ENCODE measurements at places on chromosomes 11 and 22.

DNA sequence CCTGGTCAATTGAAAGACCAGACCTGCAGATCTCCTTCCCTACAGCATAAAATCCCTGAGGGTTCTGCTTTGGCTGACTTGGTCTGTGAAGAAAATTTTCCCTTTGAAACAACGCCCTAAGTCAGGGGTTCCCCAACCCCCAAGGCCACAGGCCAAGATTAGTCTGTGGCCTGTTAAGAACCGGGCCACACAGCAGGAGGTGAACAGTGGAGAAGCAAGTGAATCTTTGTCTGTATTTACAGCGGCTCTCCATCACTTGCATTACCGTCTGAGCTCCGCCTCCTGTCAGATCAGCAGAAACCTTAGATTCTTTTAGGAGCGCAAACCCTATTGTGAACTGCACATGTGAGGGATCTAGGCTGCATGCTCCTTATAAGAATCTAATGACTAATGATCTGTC, 38.2 kb downstream of the CCDC83 start:
- no peak for DNase-seq

GRCh38 chr11:102226702-102227490, 90.4 kb upstream of the BIRC3 start:
- no peak for DNase-seq

DNA sequence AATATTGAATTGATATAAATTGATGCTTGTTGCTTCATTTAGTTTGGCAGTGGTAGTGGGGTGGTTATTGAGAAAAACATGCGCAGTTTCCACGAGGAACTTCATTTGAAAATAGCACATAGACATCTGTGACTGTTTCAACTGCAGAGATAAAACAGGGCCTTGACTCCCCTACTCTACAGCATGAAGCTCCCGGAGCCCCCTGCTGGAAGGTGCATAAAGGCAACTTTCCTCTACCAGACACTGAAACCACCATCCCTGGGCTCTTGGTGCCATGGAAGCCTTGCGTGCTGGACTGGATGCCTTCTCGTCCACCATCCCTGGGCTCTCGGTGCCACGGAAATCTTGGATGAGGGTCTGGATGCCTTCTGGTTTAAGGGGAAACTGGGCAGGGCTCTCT, 195.9 kb downstream of the CSNK2A3 start:
- DNase-seq = peak; percentile 62

DNA sequence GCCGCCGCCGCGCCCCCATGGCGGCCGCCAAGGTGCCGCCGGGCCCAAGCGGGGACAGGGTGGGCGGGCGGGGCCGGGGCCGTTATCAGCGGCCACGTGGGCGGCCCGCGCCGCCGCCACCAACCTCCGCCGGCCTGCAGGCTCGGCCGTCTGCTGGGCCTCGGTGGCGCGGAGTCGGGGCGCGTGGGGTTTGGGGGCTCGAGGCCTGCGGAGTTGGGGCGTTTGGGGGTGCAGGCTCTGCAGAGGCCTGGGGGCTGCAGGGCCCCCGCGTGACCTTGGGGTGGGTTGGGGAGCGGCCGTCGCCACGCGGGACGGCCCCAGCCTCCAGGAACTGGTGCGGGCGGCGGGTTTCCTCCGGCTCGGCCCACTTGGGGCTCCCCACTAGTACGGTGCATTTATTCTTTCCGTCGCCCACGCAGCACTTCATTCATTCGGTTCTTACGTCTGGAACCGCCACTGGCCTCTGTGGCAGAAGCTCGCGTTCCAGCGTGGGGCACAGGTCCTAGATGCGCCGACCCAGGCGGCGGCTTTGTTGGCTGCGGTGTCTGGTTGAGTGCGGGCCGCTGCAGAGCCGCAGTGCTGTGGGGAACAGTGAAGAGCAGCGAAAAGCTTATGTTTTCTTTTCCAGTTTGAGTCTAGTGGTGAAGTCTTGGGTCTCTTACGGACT, 740 bp upstream of the TRMT2A start:
- peak; percentile 41 for DNase-seq

GRCh38 chr11:130601141-130601540, 152.7 kb downstream of the ADAMTS15 start:
- no peak for DNase-seq

- no peak for DNase-seq
These were observed 12.2 kb upstream of the MRPL17 start for GRCh38 chr11:6695377-6695776.

- DNase-seq = peak; percentile 35
These were observed 5.5 kb downstream of the PRSS23 start for GRCh38 chr11:86805873-86806310.

- DNase-seq = peak; percentile 46
These were observed 23.4 kb downstream of the ARFGAP2 start for GRCh38 chr11:47152953-47153950.

Data from CD4-positive, alpha-beta T cell treated with Interleukin-1 beta for 1 hour (primary cell).